ENCODE measurements at places on chromosomes 7 and 10.

DNA sequence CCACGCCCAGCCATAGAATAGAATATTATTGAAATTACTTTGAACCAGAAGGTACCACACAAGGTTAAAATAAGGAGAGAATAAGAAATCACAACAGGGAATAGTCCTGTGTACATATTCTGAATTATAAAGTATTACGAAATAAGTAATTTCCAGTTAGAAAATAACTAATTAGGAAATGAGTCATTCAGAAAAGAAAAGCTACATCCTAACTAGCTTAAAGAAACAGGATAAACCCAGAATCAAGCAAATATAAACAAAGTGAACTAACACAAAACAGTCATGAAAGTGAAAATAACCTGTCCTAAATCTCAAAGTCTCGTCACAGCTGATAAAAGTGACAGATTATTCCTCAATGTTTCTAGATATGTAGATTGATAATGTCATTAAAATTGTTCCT lies 74.8 kb upstream of the NEBL start:
- no peaks in the 10 kb centered on the region for H3K36me3 ChIP-seq
- no peaks in the 10 kb centered on the region for H3K27me3 ChIP-seq
- H3K27ac ChIP-seq: no peak overlapping the region
- no peaks in the 10 kb centered on the region for H3K4me1 ChIP-seq

DNA sequence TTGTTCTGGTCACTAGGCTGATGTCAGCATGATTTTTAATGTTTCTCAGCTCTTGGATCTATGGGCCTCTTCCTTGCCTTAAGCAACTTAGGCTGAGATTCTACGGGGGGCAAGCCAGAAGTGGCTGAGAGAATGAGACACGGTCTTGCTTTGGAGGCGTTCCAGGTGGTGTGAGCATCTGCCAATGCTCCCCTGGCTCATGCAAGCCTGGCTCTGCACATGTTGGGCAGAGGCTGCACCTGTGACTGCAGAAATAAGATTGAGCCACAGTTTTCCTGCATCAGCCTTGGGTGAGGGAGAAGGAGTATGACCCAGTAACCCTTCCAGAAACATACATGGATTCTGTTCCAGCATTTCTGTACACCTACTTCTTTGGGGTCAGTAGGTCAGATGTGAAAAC lies 41.9 kb downstream of the C10orf120 start:
- H3K4me1 ChIP-seq: no peaks in the 10 kb centered on the region
- H3K4me3 ChIP-seq: no peak overlapping the region
- DNase-seq: no peak

GRCh38 chr7:311796-312195 lies 21.8 kb downstream of the FOXL3 start:
- H3K4me3 ChIP-seq: no peak overlapping the region
- no peaks in the 10 kb centered on the region for H3K4me1 ChIP-seq
- no peak for DNase-seq
- H3K27me3 ChIP-seq: no peaks in the 10 kb centered on the region
- H3K36me3 ChIP-seq: no peaks in the 10 kb centered on the region

- no peaks in the 10 kb centered on the region for H3K4me1 ChIP-seq
- H3K27me3 ChIP-seq: 0 out of 2 replicates have a peak, but pooled peaks cover 3% of the 10 kb centered on the region
- H3K4me3 ChIP-seq: no peak overlapping the region
- no peak overlapping the region for H3K27ac ChIP-seq
- no peaks in the 10 kb centered on the region for H3K36me3 ChIP-seq
These were observed 32.0 kb downstream of the GRID1 start for GRCh38 chr10:86334488-86335085.
